ENCODE measurements at places on chromosomes 1 and 21.

DNA sequence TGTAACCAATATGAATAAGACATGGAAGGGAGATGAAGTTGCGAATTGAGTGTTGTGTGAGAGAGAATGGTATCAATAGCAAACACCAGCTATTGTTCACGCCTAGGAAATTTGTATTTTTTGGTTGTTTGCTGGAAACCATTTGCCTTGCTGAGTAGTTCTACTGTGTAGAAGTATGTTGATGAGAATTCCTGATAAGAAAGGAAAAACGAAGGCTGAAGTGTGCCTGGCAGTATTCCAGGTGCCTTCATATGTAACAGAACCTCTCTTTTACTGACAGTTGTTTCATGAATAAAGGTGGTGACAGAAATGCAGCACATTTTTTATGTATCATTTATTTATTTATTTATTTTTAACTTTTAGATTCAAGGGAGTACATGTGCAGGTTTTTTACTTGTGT lies 79.5 kb downstream of the SDCCAG8 start:
- DNase-seq, result no peak

GRCh38 chr1:180530501-180530900 lies 28.1 kb upstream of the ACBD6 start:
- DNase-seq, result no peak

GRCh38 chr1:180533266-180533987 lies 25.3 kb upstream of the OVAAL start:
- peak; percentile 42 for DNase-seq

DNA sequence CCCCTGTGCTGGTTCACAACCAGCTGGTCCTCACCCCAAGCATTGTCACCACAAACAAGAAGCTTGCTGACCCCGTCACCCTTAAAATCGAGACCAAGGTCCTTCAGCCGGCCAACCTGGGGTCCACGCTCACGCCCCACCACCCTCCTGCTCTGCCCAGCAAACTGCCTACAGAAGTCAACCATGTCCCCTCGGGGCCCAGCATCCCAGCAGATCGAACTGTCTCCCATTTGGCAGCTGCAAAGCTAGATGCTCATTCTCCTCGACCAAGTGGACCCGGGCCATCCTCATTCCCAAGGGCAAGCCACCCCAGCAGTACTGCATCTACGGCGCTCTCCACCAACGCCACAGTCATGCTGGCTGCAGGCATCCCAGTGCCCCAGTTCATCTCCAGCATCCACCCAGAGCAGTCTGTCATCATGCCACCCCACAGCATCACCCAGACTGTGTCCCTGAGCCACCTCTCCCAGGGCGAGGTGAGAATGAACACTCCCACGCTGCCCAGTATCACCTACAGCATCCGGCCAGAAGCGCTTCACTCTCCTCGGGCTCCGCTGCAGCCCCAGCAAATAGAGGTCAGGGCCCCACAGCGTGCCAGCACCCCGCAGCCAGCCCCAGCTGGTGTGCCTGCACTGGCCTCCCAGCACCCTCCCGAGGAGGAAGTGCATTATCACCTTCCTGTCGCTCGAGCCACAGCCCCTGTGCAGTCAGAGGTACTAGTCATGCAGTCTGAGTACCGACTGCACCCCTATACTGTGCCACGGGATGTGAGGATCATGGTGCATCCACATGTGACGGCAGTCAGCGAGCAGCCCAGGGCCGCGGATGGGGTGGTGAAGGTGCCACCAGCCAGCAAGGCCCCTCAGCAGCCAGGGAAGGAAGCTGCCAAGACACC lies 40.6 kb downstream of the ZBTB17 start:
- no peak for DNase-seq

DNA sequence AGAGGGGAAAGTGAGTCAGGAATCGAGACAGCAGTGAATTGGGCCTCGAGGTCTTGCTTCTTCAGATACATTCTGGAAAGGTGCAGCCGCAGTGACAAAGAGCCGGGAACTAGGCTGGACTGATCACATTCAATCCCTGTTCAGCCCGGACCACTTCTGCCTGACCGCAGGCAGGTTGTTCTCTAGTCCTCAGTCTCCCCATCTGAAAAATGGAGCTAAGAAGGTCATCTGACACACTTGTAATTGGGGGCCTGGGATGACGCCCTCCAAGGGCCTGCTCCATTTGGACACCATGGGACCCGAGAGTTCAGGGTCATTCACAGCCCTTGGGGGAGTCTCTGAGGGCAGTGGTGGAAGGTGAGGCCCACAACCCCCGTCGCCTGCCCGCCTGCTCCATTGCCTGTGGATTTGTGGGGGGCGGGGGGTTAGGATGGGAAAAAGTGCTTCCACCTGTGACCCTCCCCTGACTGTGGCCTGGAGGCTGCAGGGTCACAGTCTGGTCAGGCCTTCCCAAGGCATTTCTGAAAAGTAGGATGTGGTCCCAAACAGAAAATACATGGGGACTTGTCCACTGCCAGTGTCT lies 87.9 kb upstream of the CSF3R start:
- no peak for DNase-seq

GRCh38 chr1:246632281-246633168 lies 66.3 kb downstream of the CNST start:
- no peak for DNase-seq

DNA sequence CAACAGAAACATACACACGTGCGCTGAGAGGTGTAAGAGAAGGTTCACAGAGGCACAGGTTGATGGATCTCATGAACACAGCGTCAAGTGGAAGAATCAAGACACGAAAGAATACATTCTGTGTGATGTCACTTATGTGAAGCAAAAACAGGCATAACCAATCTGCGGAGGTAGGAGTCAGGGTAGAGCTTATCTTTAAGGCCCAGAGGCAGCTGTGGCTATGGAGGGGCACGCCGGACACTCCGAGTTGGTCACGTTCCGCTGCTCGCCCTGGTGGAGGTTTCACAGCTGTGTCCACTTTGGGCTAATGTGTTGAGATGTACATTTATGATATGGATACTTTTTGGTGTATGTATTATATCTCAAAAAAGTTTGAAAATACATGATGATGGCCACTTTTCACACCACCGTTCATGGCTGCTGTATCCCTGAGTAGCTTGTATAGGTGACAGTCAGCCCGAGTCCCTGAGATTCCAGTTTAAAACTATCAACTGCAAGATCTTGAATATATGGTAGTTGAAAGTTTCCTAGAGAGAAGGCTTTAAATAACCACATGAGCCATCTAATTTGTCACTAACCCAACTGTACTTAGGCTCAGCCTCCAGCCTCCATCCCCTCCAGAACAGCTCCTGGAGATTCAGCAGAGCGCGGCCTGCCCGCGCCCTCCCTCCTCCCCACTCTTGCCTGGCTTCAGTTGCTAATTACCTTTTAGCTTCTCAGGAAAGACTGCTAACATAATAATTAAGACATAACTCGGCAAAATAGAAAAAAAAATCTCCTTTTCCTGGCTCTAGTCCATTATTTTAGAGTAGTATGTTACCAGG lies 6.7 kb upstream of the ADARB1 start:
- no peak for DNase-seq

DNA sequence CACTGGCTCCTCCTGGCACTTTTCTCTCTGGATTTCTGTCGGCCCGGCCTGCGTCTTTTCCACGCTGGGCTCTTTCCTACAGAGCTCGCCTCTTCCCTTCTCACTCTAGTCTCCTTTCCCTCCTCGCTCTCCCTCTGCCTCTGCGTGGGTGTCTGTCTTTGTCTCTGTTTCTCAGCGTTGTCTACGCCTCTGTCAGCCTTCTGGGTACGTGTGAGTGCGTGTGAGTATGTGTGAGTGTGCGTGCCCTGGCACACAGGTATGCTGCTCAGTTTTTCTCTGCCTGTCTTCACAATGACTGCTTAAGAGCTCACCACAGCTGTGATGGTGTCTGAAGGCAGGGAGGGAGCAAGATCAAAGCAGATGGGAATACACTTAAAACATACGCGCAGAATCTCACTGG lies 77.7 kb downstream of the KIRREL1 start:
- no peak for DNase-seq

DNA sequence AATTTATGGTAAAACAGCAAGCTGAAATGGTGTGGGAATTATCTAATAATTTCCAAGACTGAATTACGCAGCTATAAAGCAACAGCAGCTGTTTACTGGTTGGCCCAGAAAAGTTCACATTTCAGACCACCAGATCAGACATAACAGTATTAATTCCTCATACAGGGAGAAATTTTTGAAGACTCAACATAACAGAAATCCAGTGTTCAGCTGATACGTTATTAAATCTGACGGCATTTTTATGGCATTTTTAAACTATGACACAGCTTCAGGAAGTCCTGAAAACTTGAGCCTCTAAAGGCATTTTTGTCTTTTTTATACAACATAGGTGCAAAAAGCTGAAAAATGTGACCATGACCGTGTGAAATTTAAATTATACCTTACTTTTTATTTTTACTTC lies 91.2 kb downstream of the APP start:
- peak; percentile 18 for DNase-seq

DNA sequence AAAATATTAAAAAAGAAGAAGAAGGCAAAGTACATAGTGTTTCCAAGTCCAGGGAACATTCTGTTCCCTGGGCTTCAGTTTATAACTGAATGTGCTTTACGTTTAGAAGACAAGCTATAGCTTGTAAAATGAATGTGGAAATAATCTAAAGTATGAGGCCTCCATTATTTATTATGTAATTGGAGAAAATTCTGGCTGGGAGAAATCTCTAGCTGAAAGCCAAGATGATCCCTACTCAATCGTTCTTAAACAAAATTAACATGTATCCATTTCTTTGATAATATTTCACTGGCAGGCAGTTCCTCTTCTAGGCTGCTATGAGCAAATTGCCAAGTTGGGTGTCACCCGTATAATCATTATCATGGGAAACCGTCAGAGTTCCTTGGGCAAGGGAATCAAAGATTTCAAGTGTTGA lies 52.2 kb upstream of the ETS2 start:
- DNase-seq, result peak; percentile 87

DNA sequence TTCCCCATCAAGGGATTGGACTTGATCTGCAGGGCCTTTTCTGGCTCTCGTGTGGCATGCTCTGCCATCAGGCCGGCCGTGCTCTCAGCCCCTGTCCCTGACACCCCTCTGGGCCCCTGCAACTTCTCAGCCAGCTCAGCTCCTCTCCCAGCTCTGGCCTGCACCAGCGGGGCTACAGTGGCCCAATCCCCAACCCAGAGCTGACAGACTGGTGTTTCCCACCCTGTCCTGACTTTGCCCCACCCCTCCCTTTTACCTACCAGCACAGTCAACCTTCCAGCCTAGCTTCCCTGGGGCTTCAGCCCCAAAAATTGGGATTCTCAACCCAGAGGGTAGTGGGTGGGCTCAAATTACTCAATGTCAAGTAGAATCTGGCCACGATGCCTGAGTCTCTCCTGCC lies 149.3 kb downstream of the SYF2 start:
- DNase-seq, result no peak

- DNase-seq, result no peak
Measured at GRCh38 chr1:220696863-220697231, 6.7 kb downstream of the C1orf115 start.

DNA sequence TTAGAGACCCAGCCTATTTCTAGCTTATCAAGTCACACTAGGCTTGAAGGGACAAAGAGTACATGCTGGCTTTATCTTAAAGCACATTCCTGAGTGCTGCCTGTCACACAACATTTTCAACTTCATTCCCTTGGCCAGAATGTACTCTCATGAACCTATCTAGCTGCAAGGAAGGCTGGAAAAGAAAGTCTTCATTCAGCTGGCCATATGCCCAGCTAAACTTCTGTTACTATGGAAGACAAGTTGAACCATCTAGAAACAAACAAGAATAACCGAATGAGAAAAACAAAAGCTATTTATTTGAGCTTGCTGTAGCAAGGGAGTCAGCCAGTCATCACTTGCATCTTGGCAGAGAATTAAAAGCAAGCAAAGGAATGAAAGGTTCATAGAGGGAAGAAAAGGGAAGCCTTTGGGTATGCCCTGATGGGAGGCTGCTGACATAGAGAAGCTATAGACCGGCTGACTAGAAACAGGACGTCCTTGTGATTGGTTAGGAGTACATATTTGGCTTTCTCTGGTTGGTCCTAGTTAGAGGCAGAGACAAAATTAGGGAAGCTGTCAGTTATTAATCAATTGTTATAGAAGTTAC lies 108.4 kb downstream of the NEK7 start:
- DNase-seq, result no peak

- peak; percentile 63 for DNase-seq
Measured at GRCh38 chr1:117067533-117068370, 7.6 kb downstream of the TTF2 start.
